ENCODE measurements at places on chromosomes 3 and 15.

DNA sequence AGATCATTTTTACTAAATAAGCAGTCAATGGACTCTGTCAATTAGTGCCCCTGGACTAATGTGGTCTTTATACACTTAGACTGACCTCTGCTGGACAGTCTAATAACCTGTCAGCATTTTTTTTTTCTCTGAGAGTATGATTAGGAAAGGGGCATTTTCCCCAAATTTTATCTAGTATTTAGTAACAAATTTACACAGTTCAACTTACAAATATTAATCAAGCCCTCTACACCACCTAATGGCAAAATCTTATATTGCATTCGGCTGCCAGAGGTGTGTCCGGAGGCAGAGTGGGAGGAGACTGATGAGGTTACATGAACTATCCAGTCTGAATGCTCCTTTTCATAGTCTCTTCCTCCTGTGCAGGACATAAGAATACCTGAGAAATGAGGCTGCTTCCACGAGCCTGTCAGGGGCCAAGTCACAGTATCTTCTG, 36.0 kb upstream of the COLQ start:
- DNase-seq = peak; percentile 60

DNA sequence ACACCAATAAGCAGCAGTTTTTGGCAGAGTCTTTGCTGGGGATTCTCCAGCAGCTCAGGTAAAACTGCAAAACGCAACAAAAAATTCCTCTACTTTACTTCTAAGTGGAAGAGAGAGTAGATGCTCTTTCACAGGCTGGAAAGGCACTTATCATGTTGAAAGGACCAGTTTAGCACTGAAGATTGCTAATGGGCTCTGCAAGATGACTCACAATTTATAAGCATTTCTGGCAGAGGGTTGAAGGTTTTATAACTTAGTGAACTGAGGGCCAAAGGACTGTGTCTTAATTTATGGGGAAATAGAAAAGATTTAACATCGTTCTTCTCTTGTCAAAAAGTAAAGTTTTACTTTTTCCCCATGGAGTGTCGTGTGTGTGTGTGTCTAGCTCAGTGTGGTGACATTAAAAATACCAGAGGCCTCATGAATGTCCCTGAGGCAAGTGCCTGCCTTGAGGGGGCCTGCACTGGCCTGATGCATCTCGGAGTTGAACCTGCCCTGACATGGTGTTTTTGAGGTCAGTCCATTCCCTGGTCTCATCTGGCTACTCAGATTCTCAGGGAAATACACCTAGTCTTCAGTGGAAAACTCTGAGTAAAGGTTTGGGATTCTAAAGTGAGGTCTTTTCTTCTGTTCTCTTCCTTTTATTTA, 1092.0 kb downstream of the NAALADL2 start:
- DNase-seq = no peak

- DNase-seq = no peak
Measured at GRCh38 chr3:45666757-45667431, 22.3 kb upstream of the SACM1L start.

GRCh38 chr3:156668073-156668763, 6.2 kb upstream of the TIPARP start:
- DNase-seq = no peak

DNA sequence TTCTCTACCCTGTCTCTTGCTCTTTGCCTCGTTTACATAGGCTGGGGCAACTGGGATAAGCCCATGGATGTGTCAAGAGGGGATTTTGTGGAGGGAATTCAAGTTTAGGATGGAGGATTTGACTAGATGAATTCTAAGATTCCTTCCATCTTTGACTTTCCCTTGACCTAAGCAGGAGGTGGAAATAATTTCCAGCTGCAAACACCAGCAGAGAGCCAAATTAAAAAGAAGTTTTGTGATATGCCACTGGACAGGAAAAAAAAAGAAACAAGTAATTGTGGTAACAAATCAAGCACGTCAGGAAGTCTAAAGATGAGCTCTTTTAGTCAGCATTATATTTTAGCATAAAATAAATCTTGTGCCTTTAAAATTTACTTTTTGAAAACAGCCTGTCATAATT, 49.8 kb downstream of the KCNMB2 start:
- DNase-seq = no peak

DNA sequence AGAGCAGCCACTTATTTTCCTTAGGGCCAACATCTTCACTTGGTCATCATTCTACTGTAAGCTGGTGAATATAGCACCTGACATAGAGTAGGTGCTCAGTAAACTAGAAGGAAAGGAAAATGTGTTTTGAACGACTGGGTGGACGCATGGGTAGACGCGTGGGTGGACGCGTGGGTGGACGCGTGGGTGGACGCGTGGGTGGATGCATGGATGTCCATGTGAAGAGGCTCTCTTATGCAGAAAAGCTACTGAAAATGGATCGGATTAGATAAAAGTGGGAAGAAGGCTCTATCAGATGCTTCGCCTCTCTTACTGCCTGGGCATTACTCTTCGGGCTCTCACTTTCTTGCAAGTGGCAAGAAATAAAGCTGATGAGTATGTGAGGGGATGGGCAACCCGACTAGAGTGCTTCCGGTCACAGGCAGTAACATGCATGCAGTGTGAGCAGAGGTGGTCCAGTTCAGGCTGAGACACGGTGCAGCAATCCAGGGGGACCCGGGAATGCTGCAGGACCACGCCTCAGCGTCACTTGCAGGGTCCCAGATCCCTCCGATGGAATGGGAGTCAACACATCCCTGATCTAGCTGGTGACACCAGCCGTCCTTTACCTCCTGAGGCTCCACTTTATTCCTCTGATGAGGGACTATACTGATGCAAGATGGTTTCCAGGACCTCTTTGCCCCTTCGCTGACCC, 138.0 kb upstream of the MEF2A start:
- no peak for DNase-seq

DNA sequence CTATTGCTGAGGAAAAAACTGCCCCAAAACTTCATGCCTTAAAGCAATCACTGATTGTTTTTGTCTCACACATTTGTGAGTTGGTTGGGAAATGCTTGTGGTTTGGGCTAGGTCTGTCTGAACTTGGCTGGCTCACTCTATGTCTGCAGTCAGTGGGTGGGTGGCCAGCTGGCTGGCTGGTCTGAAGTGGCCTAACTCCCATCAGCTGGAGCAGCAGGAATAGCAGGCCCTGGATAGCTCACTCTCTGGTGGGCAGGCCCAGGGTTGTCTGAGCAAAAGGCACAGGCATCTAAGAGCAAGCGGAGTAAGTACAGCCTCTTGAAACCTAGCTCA, 37.7 kb upstream of the PRR20G start:
- DNase-seq = no peak

DNA sequence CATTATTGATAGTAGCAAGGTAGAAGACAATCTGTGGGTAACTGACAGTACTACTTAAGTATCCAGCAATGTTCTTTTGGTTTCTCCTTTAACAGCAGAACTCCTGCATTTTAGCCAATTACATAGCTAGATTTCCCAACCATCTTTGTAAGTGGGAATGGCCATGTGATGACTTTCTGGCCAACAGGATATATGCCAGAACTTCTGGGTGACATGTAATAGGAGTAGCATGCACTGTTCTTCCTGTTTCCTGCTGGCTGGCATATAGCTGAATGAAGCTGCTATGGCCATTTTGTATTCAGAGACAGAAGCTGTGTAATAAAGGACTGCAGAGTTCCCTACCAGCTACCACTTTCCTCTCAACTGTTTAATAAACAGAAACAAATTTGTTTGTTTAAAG, 18.0 kb downstream of the SPICE1 start:
- no peak for DNase-seq

DNA sequence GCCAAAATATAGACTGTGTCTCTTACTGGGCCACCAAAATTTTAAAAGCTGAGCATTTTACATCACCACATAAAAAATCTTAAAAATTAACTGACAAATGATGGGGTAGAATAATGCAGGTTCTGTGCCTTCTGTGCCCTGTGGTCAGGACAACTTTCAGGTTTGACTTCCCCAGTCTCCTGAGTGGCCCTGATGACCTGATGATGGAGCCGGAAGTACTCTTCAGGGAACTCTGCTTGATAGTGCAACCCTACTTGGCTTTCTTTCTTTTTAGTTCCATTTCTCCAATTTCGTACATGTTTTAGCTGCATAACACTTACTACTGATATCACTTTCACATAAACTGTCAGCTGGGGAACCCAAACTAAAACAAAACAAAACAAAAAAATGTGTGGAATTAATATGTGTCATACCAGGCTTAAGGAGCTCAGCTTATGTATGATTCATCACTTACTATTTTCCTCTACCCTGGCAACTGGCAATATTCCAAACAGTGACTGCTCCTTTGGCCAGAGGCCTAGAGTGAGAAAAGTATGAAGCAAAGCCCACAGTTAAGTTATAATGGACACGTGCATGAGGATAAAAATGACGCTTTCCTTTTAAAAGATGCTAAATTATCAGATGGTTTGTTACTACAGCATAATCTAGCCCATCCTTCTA, 194.3 kb downstream of the BCHE start:
- DNase-seq = no peak

DNA sequence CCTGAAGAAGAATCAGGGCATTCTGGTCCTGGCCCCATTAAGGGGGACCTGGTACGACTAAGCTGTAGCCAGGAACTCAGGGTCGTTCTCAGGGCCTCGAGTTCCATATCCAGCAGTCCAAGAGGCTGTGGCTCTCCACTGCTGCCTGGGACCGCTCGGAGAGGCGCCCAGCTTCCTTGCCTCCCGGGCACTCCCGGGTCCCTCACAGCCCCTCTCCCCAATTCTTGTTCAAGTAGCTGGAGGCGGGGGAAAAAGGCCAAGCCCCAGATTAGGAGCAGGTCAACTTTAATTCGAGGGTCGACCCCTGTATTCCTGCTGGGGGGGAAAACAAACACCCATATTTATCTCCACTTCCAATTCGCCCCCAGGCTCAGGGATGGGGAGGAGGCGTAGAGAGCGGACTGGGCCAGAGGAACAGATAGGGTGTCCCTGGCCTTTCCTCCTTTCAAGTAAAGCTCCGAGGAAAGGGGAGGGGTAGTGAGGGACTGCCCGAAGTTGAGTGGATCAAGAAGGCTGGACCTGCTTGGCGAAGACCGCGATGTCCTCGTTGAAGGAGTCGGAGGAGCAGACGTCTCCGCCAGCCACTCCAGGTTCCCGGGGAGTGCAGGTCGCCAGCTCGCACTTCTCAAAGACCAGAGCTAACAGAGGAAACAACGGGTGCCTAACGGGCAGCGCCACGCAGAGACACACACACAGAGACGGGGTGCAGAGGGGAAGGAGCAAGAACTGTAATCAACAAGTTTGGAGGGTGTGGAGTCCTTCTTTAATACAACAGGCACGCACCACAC, 4.4 kb downstream of the MEIS2 start:
- DNase-seq = peak; percentile 31

- no peak for DNase-seq
Measured at GRCh38 chr3:67564008-67564407, 90.4 kb downstream of the SUCLG2 start.

GRCh38 chr3:30408105-30408557, 198.3 kb upstream of the TGFBR2 start:
- DNase-seq = no peak

GRCh38 chr3:128590948-128591347, 59.7 kb downstream of the RPN1 start:
- DNase-seq = no peak

DNA sequence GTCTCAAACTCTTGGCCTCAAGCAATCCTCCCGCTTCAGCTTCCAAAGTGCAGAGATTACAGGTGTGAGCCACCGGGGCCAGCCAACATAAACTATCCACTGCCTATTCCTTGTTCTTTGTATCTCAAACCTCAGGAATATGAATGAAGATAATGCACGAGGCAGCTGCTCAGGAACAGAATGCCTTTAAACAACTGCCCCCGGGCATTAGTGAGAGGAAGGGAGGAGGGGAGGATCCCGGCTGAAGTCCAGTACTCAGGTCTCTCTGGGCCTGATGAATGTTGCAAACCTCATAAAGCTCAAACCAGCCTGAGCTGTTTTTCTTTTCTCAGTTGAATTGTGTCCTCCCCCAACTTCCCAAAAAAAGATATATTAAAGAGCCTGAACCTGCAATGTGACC, 26.9 kb upstream of the MTMR14 start:
- no peak for DNase-seq

GRCh38 chr15:75532413-75533250, 46.5 kb downstream of the PTPN9 start:
- peak; percentile 57 for DNase-seq

DNA sequence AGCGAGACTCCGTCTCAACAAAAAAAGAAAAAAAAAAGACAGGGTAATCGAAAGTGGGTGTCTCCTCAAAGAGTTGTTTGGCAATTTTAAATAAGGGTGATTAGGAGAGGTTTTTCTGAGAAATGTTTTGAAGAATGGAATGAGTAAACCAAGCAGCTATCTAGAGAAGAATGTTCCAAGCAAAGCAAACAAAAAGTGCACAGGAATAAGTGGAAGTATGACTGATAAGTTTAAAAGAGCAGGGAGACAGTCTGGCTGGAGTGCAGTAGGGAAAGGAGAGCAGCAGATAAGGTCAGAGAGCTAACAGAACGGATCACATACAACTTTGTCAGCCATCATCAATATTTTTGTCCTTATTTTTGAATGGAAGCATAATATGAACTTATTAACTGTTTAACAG, 853.5 kb downstream of the TUSC7 start:
- no peak for DNase-seq

DNA sequence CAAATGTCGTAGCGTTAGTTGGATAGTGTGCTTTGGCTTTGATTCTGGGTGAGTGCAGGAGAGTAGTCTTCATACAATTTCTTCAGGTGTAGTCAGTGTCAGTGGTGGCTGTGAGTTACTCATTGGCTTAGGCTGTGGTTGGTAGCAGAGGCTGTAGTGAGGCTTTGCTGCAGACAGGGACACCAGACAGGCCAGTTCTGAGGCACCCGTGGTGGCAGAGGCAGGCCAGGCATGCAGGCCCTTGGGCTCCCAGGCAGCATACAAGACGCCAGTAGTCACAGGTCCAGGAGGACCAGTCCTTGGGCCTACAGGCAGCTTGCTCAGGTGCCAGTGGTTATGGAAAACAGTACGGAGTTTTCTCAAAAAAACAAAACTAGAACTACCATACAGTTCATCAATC, 61.3 kb downstream of the DMXL2 start:
- DNase-seq = no peak

- DNase-seq = peak; percentile 55
Measured at GRCh38 chr3:39126532-39127071, 19.1 kb downstream of the TTC21A start.

DNA sequence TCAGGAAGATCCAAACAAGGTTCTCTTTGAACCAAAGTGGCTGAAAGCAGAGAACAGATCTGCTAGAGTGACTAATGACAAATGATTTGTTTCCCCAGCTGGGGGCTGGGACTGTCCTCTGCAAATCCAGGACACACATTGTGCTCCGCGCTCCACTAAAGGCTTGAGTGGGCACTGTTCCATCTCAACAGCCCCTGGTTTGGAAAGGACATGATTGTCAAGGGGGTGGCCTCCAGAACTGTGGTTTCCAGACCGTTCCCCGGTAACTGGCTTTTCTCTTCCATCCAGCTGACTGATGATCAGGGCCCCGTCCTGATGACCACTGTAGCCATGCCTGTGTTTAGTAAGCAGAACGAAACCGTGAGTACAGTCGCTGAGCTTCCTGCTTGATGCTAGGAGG, 91.0 kb downstream of the LRTM1 start:
- no peak for DNase-seq

GRCh38 chr3:196147116-196147515, 64.1 kb downstream of the ZDHHC19 start:
- DNase-seq = no peak

Data from endothelial cell (in vitro differentiated cells).